ENCODE measurements at places on chromosomes 5 and 9.

- DNase-seq = no peak
Measured at GRCh38 chr9:33939924-33940874, 108.5 kb downstream of the UBAP2 start.

GRCh38 chr5:167678481-167678880 is 613.0 kb upstream of the WWC1 start:
- no peak for DNase-seq

GRCh38 chr5:76209297-76209696 is 126.1 kb downstream of the SV2C start:
- DNase-seq = no peak

DNA sequence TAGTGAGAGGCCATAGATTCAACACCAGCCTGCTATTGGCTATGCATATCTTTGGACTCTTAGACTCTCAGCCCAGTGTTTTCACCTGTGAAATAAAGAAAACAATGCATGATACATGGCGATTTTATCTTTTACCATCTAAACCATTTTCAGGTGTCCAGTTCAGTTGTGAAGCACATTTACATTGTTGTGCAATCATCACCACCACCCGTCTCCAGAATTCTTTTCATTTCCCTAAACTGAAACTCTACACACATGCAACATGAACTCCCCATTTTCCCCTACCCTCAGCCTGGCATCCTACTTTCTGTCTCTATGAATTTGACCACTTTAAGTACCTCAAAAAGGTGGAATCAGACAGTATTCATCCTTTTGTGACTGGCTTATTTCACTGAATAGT is 420.6 kb downstream of the MED10 start:
- no peak for DNase-seq

- DNase-seq = no peak
Measured at GRCh38 chr5:71740015-71740753, 21.1 kb downstream of the CARTPT start.

DNA sequence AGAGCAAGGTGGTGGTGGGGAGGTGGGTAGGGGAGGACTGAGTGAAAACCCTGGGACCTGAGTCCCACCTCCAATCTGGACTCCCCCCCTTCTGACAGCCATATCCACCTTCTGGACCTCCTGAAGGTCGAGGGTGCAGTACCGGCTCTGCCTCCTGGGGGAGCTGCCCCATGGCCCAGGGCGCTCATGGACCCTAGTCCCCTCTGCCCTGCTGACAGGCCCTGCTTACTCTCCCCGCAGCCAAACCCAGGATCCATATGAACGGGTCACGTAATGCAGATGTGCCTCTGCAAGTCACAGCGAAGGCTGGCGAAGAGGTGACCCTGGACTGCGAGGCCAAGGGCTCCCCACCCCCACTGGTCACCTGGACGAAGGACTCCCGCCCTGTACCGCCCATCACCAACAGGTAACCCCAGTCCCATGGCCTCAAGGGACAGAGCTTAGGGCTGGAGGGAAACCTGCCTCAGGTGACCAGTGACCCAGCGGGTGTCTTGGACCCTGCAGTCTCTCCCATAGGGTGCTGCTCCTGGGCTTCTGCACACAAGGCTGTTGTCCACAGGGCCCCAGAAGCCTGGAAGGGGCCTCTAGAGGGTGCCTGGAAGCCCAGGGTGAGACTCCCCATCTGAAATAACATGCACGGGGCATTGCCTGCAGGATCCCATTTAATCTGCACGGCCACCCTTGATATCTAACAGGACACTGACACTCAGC is 61.7 kb downstream of the HMCN2 start:
- DNase-seq = no peak

DNA sequence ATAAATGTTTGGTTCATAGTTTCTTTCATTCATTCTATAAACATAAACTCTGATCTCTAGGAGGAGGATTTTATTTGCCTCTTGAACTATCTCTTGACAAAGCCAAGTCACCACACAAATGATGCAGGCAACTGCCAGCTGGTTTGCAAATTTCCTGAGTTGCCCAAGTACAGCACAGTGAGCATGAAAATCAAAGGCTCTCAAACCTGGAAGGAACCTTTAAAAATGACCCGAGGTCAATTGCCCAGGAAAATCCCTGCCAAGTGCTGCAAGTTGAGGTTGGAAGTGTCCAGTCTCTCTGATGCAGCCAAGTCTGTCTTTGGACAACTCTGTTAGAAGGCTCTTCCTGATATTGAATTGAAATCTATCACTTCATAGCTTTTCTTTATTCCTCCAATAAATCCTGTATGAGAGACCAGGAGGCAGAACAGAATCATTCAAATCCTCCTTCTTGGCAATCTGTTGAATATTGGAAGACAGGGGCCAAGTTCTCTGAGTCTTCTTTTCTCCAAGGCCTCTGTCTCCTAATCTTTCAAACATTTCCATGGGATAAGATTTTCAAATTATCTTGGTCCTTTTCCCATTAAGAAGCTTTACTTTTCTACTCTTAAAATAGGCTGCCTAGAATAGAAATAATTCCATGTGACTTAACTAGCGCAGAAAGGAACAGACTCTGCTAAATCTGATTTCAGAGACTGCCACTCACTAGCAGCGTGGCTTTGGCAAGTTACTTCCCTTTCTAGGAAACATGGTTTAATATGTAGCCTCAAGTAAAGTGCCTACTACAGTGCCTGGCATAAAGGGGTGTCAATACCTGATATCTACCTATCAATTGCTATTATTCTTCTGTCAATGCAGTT is 159.2 kb downstream of the SNX18 start:
- DNase-seq = no peak

DNA sequence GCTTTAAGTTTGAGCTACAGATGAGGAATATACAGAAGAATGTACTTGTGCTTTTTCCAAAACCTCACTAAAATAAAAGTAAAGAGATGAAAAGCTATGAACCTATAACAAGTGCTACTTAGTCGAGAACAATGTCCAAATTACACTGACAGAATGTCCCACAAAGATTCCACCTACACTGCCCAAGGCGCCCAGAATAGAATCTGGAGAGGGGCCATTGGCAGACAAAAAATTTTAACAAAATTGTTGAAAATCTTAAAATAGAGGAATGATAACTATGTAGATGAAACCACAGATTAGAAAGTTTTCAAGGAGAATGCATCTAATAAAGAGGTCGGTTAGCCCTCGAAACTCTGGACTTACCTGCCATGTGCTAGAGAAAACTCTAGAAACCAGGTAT is 235.3 kb downstream of the CETN3 start:
- DNase-seq = no peak
